Central memory CD4-positive, alpha-beta T cell (primary cell): ENCODE measurements at places on chromosomes 4 and X.

- no peak for DNase-seq
Observed at GRCh38 chr4:91359041-91360031, 944.4 kb upstream of the GRID2 start.

DNA sequence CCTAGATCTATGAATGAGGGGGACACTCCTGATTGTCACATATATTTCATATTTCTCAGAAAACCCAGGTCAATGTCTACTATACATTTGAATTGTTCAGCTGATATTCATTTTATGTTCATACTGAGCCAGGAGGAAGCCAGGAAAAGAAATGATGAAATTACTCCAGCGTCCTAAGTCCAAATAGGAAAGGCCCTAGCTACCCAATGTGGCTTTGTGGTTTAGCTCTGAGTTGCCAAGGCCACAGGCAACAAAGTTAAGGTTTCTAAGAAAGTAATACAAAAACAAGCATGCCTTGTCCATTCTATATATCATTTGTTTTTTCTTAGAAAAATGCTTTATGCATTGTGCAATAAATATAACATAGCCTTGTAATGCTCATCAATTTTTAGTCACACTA, 4.5 kb upstream of the CSN2 start:
- DNase-seq, result no peak

- DNase-seq, result no peak
Observed at GRCh38 chr4:72295966-72296557, 264.3 kb downstream of the NPFFR2 start.

GRCh38 chr4:110155654-110156053, 42.8 kb downstream of the ELOVL6 start:
- DNase-seq, result no peak

- DNase-seq, result no peak
Observed at GRCh38 chr4:8779490-8779932, 92.1 kb downstream of the HMX1 start.

DNA sequence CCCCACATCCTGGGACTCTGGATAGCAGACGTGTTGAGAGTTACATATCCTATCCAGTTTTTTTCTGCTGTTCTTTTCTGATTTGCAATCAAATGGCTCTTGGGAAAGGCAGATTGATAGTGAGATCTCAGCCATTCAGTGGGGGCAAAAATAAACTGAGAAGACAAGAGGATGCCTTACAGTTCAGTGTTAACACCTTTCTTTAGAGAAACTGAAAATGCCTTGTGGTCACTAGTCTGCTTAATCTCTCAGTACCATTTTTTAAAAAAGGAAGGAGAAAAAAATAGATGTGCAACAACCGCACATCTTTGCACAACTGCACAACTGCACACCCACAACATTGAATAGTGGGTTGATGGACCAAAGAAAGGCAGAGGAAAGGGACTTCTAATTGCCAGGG, 109.3 kb downstream of the ARHGEF9 start:
- DNase-seq, result no peak

DNA sequence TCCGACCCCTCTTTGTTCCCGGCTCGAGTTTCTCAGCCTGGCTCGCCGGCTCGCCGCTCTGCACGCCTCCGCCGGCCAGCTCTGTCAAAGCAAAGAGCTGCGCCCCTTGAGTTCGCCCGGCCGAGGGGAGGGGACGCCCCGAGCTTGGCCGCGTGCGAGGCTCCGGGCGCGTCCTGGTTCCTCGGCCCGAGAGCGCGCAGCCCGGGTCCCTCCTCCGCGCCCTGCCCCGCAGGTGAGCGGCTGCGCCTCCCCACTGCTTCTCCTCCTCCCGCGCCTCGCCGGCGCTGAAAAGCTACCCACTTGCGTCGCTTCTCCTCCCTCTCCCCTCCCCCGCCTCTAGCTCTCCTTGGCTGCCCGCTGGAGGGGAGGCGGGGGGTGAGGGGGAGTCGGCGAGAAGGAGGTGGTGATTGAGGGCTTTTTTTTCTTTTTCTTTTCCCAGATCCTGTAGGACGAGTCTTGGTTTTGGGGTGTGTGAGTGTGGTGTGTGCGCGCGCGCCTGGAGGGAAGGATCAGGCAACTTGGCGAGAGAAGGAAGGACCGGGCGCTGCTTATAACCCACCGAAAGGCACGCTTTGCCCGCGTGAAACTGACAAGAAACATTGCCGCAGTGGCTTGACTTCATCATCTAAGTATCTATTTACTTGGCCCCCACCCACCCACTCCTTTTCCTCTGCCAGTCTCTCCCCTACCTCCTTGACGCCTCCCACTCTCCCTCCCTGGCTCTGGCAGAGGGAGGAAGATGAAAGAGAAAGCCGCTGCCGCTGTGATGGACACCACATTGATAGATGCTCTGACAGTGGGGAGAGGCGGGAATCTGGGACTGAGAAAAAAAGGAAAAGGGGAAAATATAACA, at the start of gene LEF1:
Gene LEF1, minus strand, starts transcription at position 262 of the 853 bp plus-strand sequence. CDS start 1,165 bp downstream, outside the sequence.
- peak; percentile 56 for DNase-seq

DNA sequence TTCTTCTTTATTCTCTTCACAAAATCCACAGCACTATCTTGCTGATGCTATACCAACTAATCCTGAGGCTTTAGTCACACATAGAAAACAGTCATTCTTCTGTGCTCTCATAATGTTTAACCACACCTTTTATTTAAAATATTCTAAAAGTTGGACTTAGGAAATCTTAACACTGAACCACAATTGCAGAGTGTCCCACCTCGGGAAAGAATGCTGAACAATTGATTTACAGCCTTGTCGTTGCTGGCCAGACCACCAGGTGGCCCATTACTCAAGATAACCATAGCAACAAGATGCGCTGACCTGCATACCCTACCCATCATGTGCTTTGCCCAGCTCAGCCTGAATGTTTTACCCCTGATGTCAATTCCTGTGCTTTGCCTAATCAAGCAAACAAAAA, 100.8 kb downstream of the ARSJ start:
- no peak for DNase-seq

DNA sequence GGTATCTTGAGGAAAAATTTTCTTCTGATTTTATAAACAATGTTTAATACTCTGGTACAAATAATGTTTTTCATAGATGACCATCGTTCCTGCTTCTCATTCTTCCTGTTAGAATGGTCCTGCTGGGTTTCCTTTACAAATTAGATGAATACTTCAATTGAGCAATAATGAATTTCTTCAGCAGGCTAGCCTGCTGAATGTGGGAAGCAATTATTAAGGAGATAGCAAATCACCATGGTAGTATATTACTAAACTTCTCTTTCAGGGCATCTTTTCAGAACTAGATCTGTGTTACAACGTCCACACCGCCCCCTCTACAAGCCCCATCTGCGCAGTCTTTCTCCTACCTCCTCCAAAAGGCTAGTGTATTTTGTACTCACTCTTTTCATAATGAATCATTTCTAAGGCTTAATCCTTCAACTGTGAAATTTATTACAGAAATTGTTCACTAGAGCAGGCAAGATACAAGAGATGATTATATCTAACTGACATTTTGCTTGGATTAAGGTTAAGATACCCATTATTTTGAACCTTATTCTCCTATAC, 38.4 kb downstream of the GPRIN3 start:
- DNase-seq, result no peak

DNA sequence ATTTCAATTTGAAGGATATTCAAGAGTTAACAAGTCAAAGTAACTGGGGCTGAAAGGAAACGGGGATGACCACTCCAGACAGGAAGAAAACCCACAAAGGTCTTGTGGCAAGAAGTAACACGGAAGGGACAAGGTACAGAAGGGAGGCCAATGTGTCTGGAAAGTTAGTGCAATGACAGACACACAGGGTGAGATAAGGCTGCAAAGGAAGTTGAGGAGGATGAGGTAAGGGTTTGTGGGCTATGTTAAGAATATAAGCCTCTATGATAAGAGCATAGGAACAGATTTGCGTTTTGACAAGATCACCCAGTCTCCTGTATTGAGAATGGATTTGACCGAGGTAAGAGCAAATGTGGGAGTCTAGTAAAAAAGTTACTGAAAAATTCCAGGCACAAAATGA, 21.9 kb upstream of the EMCN start:
- DNase-seq, result no peak

- no peak for DNase-seq
Observed at GRCh38 chr4:40630335-40631021, 814 bp upstream of the RBM47 start.

GRCh38 chr4:102869569-102870197, 891 bp downstream of the CISD2 start:
- no peak for DNase-seq

DNA sequence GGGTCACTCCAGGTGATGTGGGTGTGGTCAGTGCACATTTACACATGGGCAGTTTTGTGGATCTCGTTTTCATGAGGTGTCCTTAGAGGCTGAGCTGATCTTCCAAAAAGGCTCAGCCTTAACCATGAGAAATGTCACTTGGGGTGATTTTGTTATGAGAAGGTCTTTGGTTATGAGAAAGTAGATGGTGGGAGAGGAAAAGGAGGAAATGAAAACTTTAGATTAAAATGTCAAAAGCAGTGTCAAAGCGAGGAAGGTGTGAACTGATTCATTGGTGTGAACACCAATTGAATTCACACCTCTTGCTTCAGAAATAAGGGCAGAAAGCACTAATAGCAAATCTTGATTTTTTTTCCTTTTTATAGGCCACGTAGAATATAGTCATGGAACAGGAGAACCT, 100.2 kb upstream of the ANXA3 start:
- no peak for DNase-seq

DNA sequence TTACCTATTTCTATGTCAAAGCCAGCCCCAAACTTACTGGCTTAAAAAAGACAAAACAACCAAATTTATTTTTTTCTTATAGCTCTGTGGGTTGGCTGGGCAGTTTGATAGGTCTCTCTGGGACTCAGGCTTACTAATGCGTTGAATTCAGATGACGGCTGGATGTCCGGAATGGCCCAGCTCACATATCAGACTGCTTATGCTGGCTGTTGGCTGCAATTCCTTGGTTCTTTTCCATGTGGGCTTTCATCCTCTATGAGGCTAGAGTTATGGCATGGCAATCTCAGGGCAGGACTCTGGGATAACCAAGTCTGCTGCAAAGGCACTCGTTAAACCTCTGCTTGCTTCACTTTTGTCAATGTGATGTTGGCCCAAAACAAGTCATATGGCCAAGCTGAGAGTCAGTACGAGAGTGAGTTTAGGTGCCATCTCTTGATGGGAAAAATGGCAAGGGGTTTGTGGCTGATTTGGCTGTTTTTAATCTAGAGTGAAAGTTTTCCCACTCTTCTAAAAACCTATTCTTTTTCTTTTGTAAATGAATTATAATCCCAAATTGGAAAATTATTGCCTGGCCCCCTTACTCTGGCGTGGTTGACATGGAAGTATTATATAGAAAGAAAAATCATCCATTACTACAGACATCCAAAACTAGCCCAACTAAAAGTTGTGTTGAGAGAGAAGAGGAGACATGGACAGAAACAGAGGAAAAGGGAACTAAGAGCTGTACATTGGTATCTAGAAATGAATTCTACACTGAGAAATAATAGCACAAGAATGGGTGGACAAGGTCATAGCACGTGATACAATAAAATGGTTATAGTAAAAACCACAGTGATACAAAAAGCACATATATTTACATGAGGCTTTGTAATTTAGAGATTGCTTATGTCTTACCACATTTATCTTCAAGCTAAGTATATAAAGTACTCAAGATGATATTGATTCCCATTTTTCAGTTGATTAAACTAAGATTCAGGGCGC, 6.6 kb downstream of the PRIMPOL start:
- no peak for DNase-seq

DNA sequence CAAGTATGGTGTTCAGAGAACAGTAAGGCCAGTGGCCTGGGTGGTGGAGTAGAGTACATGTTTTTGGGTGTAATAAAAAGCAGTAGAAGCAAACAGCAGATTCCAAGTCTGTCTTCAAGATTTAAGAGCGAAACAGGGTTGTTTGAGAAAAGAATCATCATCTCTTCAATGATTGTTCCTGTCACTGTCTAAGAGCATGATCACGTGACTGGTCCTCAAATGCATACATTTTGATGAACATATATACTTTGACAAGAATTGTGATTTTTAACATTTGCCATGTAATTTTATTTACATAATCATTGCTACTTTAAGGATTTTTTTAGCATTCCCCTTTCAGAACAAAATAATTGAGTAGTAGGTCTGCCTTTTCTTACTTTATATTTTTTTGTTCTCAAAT, 252.6 kb upstream of the GPR101 start:
- DNase-seq, result no peak

GRCh38 chr4:71288875-71289274, 49.9 kb upstream of the SLC4A4 start:
- no peak for DNase-seq

DNA sequence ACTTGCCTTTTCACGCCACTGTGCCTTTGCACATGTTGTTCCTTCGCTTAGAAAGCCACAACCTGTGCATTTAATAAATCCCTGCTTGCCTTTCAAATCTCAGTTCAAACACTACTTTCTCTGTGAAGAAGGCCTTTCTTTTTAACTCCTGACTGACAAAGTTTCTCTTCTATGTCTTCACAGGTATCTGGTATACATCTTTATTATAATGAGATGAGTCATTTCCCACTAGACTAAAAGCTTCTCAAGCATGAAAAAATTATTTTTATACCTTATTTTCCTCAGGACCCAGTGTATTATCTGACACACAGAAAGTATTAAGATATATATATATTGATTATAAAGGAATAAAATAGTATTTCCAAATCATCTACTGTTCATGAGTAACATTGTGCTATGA, 189.9 kb downstream of the TBCK start:
- DNase-seq, result no peak

- DNase-seq, result no peak
Observed at GRCh38 chrX:107686026-107686425, 57.7 kb downstream of the PRPS1 start.

- DNase-seq, result no peak
Observed at GRCh38 chrX:103681443-103681842, 5.1 kb downstream of the MORF4L2 start.

GRCh38 chr4:52014903-52015302, 5.3 kb downstream of the LRRC66 start:
- no peak for DNase-seq

GRCh38 chr4:180350901-180351300, 1892.3 kb upstream of the TENM3 start:
- no peak for DNase-seq

GRCh38 chrX:32597777-32598176, 613.6 kb downstream of the DMD start:
- DNase-seq, result no peak

GRCh38 chr4:175048906-175049305, 130.7 kb downstream of the ADAM29 start:
- no peak for DNase-seq

GRCh38 chr4:177079327-177079726, 230.3 kb upstream of the NEIL3 start:
- no peak for DNase-seq

GRCh38 chrX:151982222-151982621, 7.7 kb upstream of the GABRE start:
- no peak for DNase-seq

- no peak for DNase-seq
Observed at GRCh38 chrX:153406903-153407302, 4.4 kb upstream of the ZFP92 start.

- no peak for DNase-seq
Observed at GRCh38 chrX:110162867-110163266, 155.0 kb downstream of the AMMECR1 start.

GRCh38 chrX:136647677-136648360, at the start of gene CD40LG:
TSS of gene CD40LG (plus strand) at chrX:136648158. CDS start at chrX:136648249, 91 bp downstream.
- no peak for DNase-seq

DNA sequence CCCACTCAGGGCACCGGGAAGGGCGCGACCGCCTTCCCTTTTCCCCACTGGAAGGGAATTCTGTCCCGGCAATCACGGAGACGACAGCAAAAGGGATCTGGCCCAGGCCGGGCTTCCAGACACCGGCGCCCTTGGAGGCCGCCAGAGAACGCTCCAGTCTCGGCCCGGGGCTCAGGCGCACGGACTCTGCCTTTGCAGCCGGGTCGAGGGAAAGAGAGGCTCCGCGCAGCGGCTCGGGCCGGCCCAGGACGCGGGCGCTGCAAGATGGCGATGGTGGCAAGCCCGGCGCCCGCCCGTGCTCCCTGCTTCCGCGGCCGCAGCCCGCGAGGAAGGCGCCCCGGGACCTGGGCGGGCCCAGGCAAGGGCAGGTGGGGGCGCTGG, 1.1 kb downstream of the CTBP1 start:
- DNase-seq, result peak; percentile 71
